Ecto neural progenitor cell (in vitro differentiated cells): ENCODE measurements at places on chromosomes 12 and 14.

- DNase-seq: no peak
Measured at GRCh38 chr14:75018694-75019093, 16.0 kb downstream of the EIF2B2 start.

GRCh38 chr14:68020999-68021663, 201.6 kb downstream of the RAD51B start:
- no peak for DNase-seq

GRCh38 chr12:6919588-6919987, 5.2 kb downstream of the ENO2 start:
- no peak for DNase-seq

- no peak for DNase-seq
Measured at GRCh38 chr12:53259891-53260290, 8.2 kb upstream of the ESPL1 start.

- DNase-seq: peak; percentile 95
Measured at GRCh38 chr14:99274346-99275221, 2.6 kb upstream of the BCL11B start.

DNA sequence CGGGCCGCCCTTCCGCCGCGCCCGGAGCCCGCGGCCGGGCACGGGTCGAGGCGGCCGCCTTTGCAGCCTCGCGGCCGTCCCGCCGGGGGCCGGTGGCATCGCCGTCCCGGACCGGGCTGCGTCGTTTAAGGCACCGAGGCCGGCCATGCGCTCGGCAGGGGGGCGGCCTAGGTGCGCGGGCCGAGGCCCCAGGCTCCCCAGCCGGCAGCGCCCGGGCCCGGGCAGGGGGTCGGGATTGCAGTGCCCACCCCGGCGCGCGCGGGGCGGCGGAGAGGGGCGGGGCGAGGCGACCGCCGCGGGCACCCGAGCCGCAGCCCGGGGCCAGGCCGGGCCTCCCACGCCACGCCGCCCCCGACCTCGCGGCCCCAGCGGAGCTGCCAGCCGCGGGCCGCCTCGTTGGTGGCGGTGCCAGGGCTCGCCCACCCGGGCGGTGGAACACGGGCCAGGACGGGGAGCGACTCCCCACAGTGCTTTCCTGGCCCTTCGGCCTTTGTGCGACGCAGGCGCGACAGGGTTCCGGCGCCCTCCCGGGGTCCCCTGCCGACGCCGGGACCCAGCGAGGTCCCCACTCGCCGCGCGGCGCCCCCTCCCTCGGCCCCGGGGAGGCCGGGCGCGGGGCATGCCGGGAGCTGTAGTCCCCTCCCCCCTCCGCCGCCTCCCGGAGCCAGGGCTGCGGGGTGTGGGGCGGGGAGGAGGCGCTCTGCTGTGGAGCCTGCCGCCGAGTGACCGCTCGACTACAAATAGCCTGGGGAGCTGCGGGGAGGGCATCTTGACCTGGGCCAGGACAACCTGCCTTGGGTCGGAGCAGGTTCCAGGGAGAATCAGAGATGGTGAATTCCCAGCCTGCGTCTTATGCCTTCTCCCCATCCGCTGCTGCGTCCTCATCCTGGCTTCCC, 769 bp downstream of the FKBP4 start:
- DNase-seq: peak; percentile 82

- no peak for DNase-seq
Measured at GRCh38 chr12:6488240-6488639, 4.8 kb downstream of the MRPL51 start.

DNA sequence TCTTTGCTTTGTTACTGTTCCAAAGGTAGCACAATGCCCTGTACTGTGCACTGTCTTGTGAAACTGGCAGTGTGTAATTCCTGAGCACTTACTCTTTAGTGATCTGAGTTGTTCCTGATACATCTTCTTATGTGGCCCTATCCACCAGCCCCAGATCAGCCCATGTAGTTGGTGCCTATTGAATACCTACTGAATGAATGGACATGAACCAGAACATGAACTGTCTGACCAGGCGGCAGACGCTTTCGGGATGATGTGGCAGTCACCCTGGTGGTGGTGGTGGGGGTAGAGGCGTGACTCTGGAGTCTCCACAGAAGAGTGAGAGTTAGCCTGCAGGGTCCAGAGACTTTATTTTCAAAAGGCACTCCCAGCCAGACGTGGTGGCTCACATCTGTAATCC, 46.6 kb upstream of the PAPOLA start:
- DNase-seq: no peak

DNA sequence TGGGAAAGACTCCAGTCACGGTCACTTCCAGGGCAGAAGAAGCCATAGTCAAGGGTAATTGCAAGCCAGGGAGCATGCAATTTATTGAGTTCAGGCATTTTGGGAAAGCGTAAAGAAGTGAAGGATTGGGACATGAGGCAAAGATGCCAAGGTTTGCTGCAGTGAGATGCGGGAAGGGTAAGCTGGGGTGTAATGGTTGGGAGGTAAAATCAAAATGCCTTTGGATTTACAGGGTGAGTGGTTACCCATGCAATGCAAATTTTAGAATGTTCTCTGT, 167.5 kb downstream of the BRMS1L start:
- no peak for DNase-seq

GRCh38 chr12:62192180-62192902, 67.9 kb upstream of the USP15 start:
- peak; percentile 82 for DNase-seq

DNA sequence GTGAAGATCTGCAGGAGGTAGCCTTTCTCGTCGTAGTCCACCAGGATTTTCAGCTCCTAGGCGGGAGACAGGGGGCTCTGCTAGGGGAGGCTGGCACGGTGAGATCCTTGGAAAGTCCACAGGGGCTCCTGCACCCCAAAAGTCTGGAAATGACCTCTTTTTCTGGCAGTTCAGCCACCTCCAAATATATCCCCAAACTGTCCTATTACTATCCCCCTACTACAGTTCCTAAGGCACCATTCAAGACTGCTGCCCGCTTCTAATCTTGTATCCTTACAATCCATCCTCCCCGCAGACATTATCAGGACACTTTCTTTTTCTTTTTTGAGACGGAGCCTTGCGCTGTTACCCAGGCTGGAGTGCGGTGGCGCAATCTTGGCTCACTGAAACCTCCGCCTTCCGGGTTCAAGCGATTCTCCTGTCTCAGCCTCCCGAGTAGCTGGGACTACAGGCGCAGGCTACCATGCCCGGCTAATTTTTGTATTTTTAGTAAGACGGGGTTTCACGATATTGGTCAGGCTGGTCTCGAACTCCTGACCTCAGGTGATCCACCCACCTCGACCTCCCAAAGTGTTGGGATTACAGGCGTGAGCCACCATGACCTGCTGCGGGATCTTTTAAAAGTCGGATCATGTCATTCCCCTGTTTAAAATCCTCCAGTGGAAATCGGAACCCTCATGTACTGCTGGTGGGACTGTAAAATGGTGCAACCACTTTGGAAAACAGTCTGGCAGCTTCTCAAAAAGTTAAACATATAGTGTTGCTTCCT, 18.5 kb downstream of the HPD start:
- DNase-seq: no peak

GRCh38 chr14:57390806-57391516, 575 bp downstream of the NAA30 start:
- peak; percentile 68 for DNase-seq

DNA sequence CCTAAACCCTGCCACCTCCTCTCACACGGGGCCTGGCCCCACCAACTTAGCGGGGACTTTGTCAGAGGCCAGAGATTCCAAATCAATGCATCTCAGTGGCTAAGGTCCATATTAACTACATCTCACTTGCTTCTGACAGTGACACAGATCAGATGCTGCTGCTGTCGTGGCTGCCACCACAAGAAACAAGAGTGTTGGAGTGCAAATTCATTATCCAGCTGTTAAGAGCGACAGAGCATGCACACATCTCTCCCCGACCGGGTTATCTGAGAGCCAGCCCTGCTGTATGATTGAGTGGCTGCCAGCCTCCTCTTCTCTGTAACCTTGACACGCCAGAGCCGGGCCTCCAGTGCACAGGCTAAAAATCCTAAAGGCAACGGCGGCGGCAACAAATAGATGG, 40.2 kb downstream of the SPRING1 start:
- DNase-seq: peak; percentile 45

GRCh38 chr12:94244165-94245133, 96.1 kb downstream of the PLXNC1 start:
- DNase-seq: no peak

GRCh38 chr14:39469094-39469710, 37.0 kb upstream of the FBXO33 start:
- peak; percentile 57 for DNase-seq

DNA sequence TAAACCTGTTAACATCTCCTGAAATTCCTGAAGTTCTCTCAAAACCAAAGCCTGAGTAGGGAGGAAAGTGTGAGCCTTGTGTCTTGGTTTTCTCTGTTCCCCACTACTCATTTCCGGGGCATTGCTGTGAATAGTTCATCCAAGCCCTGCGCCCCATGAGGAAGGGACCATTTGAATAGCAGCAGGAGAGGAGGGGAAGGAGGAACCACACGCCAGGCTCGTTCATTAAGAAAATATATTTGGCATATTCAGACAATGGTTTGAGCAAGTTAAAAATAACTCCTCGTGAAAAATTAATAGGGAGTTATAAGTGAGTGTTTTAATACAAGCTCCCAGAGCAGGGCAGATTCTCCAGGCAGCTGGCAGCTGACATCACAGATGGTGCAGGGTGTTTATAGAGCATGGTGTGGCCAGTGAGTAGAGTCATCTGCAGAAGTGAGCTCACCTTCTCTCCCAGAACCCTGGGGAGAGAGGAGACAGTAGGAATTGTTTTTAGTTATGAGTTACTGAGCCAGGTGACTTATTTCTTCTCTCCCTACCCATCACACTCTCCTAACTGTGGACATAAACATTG, 29.5 kb upstream of the CISTR start:
- DNase-seq: no peak

- DNase-seq: no peak
Measured at GRCh38 chr14:99425272-99425681, 55.4 kb downstream of the SETD3 start.

DNA sequence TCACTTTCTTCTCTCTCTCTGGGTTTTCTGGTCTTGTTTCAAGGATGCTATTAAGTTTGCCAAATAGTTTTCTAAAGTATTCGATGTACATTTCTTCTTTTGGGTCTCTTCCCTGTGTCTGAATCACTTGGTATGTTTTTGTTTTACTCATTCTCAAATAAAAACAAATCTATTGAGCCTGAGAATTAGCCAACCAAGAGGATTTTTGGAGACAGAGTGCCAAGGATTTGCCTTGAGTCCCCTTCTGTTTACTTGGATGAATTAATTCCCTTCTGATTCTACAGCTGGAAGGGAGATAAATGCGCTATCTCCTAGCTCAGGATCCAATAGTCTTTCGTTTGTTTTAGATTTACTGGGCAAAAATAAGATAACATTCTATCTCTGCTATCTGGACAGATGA, 255.5 kb downstream of the SYT10 start:
- no peak for DNase-seq

- no peak for DNase-seq
Measured at GRCh38 chr14:70887737-70888499, 19.3 kb upstream of the PCNX1 start.

- DNase-seq: no peak
Measured at GRCh38 chr12:72957454-72957853, 685.3 kb downstream of the TRHDE start.

DNA sequence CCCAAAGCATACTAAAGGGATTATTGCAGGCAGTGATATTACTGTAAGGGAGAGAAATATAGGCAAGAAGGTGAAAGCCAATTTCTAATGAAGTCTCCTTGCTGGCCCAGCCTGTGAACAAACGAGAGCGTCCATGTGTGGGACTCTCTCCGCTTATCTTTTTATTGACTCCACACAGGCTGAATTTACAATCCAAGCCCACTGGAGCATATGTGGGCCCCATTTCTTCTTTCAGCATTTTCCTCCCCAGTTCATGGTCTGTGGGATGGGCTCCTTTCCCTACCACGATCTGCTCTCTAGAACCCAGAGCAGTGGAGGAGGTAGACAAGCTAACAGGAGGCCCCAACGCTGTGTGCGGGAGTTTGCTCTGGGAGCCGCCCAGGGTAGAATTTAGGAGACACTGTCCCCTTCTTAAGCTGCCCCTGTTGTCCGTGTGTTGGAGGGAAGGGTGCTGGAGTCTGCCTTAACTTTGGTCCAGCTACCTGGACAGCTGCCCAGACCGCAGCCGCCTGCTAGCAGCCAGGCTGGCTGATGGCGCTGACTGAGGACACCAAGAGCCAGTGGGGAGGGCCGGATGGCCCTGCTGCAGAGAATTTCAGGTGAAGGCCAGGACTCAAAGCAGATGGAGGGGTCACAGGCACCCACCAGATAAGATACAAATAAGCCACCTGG, 3.2 kb upstream of the HOXC11 start:
- no peak for DNase-seq

DNA sequence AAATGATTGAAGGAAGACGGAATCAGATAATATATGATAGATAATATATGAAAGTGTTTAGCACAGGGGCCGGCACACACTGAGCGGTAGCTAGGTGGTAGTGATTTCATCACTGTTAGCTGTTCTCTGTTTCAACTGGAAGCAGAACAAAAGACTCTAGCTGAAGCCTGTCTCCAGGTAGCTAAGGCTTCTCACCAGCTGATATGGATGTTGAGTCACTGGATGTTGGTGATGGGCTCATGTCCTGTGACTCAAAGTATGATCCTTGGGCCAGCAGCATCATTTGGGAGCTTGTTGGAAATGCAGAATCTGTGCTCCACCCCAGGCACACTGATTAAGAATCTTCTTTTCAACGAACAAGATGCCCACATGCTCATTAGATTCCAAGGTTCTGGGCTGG, 21.7 kb upstream of the KCNA5 start:
- no peak for DNase-seq

DNA sequence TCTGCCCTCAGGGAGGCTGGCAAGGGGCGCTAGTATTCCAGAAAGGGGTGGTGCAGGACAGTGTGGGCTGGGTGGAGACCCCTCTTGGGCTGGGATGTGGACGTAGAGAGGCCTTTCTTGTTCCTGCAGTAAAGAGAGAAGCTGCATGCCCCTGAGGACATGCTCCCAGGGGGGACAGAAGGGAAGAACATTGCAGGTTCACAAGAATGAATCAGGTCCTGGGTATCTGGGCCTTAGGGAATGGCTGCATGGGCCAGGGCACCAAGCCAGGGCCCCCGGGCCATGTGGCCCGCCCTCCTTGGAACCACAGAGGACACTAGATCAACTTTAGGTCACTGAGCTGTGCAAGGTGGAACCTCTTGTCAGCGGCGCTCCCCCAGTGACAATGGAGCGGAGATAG, 51.8 kb downstream of the ZNF664 start:
- no peak for DNase-seq

DNA sequence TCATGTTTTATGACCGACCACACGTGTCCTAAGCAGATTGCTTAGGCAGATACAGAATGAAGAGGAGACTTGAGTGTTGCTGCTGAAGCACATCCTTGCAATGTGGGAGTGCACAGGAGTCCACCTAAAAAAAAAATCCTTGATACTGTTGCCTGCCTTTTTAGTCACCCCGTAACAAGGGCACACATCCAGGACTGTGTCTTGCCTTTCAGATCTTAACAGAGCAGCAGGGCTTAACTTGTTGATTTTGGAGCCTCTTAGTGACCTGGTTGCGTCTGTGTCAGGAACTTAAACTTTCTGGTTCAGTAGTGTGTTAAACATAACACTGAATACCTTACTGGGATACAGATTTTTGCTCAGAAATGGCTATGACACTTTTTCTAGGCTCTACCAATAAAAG, 6.5 kb downstream of the EIF2B2 start:
- no peak for DNase-seq

- DNase-seq: no peak
Measured at GRCh38 chr12:1080520-1081223, 89.6 kb downstream of the ERC1 start.
